Activated CD8-positive, alpha-beta T cell treated with anti-CD3 and anti-CD28 coated beads for 36 hours (primary cell): ENCODE measurements at places on chromosomes 2 and 18.
A peak's percentile ranks its signal among the peaks of the same experiment; 100 is the strongest.

DNA sequence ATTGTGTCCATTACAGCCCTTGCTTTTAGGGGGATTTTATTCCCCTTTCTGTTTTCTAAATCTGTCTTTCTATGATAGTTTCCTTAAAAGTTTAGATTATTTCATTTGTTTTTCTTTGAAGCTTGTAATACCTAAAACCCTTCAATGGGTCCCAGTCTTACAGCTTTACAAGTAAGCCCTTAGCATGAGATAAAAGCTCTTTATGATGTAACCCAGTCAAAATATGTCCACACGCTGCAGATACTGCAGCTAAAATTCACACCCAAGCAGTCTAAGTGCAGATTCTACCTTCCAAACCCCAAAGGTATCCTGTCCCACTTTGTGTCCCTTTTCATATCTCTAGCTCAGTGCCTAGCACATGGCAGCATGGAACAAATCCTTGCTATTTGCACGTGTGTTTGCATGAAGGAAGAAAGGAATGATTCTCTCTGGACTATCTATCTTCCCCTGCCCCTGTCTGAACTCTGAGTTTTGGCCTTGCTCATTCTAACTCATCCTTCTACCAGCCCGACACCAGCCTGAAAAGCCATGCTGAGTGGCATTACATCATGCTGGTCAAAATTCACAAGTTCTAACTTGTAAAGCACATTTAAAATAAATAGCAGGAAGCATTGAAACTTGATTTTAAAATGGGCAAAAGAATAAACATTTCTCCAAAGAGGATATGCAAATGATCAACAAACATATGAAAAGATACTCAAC is 623.2 kb downstream of the IRS1 start:
- no peak for DNase-seq

- no peak for DNase-seq
Measured at GRCh38 chr2:235333076-235333475, 160.8 kb upstream of the AGAP1 start.

- peak; percentile 55 for DNase-seq
Measured at GRCh38 chr2:25587361-25587760, 86.0 kb downstream of the DTNB start.

DNA sequence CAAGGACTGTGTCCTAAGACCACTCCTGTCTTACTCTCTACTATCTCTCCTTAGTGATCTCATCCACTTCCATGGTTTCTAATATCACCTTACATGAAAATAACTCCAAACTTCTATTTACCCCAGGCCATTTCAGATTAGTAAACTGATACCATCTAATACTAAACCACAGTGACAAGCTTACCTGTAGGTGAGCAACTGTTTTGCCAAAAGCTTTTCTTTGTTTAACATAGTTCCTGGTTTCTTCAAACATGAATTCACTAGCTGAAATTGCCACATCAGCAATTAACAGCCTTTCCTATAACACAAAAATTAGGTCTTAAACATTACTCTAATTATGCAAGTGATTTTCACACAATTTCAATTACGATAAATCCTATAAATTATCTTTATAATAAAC is 22.1 kb downstream of the ACADL start:
- no peak for DNase-seq

GRCh38 chr2:235024931-235025773 is 73.3 kb downstream of the SH3BP4 start:
- DNase-seq = no peak
